ENCODE measurements at places on chromosomes 1 and 21.

DNA sequence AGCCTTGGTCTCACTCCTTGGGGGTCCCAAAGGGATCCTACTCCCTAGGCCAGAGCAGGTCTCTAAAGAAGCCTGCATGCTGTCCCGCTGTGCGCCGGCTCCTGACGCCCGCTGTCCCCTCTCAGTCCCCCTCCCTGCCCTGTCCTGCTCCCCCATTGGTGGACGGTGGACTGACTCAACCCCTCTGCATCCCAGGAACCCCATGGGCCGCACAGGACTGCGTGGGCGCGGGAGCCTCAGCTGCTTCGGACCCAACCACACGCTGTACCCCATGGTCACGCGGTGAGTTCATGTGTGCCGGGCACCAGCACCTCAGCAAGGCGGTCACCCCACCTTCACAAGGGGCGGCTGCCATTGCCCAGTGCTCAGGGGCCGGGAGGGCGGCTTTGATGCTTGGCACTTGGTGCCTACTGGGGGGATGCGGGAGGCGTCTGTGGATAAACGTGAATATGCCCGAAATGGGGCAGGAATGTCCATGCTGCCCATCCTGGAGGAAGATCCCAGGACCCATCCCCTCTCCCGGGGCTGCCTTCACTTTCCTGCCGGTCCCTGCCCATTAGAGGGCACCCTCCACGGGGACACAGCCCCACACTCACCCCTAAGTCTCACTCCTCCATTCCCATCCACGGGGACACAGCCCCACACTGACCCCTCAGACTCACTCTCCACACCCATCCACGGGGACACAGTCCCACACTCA is 20.2 kb upstream of the LRRC3 start:
- no peak for DNase-seq

GRCh38 chr1:82319546-82319945 is 518.8 kb downstream of the ADGRL2 start:
- no peak for DNase-seq

DNA sequence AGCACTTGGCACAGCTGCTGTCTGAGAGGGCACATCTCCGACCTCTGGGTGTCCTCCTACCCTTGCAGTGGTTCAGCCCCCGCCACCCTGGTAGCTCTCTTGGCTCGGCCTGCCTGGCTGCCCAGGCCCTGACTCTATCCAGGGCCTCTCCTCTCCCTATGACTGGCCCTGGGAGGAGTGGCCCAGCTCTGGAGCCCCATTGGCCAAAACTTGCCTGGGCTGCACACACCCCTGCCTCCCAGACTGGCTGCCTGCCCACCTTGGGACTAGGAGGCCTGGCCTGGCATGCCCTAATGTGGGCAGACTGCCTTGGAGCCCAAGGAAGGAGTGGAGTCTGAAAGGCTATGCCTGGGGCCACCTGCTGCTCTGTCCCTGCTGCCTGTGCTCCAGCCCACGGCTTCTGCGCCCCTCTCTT is 33.6 kb downstream of the ACOT11 start:
- peak; percentile 28 for DNase-seq

- no peak for DNase-seq
Observed at GRCh38 chr1:68525781-68526180, 28.9 kb upstream of the DEPDC1 start.

DNA sequence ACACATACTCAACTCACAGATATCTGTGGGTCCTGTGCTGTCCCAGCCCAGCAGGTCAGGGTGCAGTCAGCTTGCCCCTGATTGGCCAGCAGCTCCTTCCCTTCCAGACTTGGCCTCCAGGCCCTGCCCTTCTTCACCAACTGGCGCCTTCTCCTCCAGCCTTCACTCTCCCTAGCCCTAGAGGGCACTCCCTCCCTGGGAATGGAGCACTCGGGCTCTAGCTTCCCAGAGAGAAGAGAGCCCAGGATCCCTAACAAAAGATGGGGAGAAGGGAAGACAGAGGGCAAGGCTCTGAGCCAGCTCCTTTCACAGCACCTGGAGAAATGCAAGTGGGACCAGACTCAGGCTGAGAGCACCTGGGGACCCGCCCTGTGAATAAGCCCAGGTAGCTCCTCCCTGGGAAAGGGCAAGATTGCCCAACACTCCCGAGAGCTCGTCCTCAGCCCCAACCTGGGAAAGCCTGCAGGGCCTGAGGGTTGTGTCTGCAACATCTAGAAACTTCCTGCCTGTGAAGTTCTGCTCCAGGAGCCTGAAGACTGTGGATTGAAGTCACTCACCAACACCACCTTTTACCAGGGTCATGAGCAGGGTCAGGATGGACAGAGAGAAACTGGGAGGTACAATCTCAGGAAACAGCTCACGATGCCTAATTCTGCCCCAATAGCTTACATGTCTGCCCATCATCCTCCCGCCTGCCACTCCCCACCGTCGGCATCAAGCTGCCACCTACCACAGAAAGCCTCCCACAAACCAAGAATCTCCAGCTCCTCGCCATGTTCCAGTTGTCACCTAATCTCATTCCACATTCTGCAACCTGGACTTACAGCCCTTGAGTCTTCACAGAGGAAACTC is at the start of gene PGLYRP4:
Gene PGLYRP4 (minus strand): TSS at position 331 of the 852 bp plus-strand sequence. CDS start 909 bp downstream, outside the sequence.
- DNase-seq = no peak

- no peak for DNase-seq
Observed at GRCh38 chr1:165445388-165445787, 462 bp upstream of the RXRG start.

DNA sequence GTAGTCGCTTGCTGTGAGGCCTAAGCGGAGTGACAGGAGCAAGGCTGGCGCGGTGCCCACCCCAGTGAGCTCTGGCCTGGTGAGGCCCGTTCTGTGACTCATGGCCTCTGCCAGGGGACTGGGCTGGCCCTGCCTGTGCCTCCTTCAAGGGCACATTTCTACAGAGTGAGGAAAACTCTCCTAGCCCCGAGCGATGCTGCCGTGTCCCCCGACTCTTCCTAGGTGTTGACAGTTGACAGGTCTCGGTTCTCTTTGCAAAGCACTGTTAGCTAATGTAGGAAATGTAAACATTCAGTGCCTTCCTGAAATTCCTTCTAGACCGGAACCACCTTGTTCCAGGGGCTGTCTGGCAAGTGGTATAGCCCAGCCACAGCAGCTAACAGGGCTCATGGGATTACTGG is 43.9 kb downstream of the ABCG1 start:
- no peak for DNase-seq

- no peak for DNase-seq
Observed at GRCh38 chr1:21816602-21817302, 4.7 kb downstream of the LDLRAD2 start.

DNA sequence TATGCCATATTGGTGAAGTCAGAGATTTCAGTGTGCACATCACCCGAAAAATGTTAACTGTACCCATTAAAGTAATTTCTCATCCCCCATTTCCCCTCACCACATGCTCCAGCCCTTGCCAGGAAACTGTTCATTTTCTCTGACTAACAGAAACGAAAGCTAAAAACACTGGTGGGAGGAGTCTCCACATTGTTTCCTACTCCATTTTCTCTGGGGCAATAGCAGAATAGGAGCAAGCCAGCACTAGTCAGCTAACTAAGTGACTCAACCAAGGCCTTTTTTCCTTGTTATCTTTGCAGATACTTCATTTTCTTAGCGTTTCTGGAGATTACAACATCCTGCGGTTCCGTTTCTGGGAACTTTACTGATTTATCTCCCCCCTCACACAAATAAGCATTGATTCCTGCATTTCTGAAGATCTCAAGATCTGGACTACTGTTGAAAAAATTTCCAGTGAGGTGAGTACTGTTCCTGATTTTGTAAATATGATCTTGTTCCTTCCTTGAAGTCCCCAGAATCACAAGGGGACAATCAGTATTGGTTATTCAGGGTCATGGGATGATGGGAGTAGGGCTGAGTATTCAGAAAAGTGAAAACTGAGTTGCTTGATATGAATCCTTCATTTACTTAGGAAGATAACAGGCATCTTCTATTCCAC is at the start of gene IFI16:
Gene IFI16 (plus strand): TSS at position 204 of the 658 bp plus-strand sequence. CDS start 4,774 bp downstream, outside the sequence.
- peak; percentile 85 for DNase-seq

DNA sequence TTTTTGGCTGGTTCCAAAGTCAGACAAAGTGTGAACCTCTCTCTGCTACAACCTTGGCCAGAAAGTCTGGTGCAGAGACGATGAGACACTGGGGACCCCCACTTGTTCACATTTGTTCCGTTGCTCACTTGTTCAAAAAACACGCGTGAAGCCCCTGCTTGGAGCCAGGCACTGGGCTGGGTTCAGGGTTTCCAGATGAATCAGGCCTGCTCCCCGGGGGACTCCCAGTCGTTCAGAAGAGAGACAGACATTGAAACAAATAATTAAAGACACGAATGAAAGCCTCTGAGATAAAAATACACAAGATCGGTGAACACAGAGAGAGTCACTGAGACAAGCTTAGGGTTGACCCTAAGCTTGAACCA is 101.5 kb upstream of the RUNX3 start:
- no peak for DNase-seq

- no peak for DNase-seq
Observed at GRCh38 chr1:29786791-29787732, 550.7 kb downstream of the PTPRU start.

GRCh38 chr1:233406339-233406960 is 78.9 kb downstream of the MAP3K21 start:
- DNase-seq = no peak

GRCh38 chr1:61300899-61301298 is 218.5 kb downstream of the NFIA start:
- DNase-seq = no peak

DNA sequence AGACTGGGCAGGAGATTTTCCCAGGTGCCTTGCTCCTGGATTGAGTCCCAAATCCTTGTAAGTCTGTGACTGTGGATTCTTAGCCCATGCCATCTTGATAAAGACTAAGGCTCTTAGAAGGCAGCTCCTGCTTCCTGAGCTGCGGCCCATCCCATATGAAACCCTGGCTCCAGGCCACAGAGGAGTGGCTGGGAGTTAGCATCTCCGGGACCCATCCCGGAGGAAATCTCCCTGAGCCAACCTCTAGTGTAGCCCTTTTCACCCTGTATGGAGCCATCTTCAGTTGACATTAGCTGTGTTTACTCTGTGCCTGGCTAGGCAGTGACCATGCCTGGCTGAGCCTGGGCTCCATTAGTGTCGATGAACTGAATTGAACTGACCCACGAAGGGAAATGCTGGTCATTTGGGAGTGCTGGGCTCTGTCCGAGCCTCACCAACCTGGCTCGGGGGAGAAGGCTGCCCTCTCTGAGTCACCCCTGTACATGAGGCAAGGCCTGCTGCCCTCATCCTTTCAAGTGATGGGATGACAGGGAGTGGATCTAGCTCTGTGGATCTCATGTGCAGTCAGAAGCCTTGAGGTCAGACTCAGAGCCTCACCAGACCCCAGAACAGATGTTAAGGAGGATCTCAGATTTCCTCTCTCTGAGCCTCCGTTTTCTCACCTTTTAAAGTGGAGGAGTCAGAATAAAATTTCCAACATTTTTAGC is 37.5 kb downstream of the LGR6 start:
- DNase-seq = no peak

DNA sequence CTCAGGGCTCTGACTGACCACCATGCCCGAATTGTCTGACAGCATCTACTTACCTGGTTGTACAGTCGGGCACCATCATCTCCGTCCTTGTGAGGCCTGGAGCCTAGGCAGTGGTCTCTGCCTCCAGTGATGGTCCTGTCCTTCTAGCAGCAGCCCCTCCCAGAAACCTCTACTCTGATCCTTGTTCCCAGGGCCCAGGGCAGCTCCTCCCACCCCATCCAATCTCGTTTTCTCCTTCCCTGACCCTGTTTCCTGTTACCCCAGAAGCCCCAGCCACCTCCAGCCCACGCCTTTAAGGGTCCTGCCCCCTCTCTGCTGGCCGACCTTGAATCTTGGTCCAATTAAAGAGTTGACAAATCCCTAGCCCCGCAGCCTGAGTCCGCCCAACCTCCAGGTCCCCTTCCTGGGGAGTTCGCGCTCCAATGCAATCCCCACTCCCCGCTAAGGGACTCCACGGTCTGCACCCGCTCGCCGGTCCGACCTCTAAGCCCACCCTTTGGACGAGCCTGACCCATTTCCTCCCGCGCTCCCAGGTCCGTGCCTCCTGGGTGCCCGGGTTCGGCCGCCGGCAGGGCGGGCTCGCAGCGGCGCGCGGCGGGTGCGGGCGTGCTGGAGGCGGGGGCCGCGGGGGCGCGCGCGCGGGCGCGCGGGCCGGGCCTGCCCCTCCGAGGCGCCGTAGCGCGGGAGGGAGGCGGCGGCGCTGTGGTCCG is at the start of gene B4GALT2:
Gene B4GALT2 (plus strand): TSS at position 660 of the 710 bp plus-strand sequence. CDS start 1,951 bp downstream, outside the sequence.
- DNase-seq = peak; percentile 72

GRCh38 chr1:54248966-54249365 is 49.0 kb downstream of the MRPL37 start:
- DNase-seq = no peak

DNA sequence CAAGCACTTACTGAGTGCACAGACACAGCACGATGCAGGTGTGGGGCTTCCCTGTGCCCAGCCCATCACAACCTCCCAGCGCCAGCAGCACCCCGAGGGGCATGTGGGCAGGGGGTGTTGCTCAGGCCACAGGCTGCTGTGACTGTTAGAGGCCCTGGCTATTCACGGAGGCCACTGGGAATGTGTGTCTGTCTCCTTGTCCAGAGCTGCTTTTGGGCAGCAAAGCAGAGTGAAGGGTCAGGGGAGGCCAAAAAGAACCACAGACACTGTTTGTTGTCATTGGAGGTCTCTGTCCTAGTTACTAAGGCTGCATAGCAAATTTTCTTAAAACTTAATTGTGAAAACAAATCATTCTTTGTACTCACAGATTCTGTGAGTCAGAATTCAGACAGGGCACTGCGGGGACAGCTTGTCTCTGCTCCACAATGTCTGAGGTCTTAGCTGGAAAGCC is 49.6 kb downstream of the TNFRSF8 start:
- no peak for DNase-seq

DNA sequence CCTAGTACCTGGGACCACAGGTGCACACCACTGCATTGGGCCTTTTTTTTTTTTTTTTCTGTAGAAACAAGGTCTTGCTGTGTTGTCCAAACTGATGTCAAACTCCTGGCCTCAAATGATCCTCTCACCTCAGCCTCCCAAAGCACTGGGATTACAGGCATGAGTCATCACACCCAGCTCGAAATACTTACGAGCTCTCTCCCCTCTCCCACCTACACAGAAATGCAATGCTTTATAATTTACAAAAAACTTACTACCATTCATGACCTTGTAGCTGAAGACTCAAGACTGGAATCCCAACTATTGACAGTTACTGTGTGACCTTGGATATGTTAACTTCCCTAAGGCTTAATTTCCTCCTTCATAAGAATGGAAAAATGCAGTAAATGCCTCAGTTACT is 18.7 kb downstream of the FOXJ3 start:
- no peak for DNase-seq

DNA sequence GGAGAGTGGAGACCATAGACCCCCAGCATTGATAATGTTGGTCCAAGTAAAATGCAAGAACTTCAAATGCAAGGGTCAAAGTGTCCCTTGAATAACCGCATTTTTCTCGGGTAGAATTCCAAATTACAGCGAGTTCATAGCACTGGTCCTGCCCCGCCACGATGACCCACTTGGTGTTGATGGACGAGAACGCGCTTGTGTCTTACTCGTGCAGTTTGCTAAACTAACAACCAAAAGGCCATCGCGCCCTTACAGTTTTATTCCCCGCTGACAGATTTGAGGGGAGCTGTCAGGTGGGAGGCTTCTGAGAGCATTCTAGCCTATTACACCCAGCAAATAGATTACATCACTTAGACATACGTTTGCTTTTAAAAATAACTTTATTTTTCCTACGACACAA is 17.3 kb upstream of the TSPEAR start:
- no peak for DNase-seq

Data from RPMI8226 (cell line).